Activated effector memory CD4-positive, alpha-beta T cell treated with anti-CD3 and anti-CD28 coated beads, Interleukin-2, amount 50 U/mL, for 16 hours (primary cell): ENCODE measurements at places on chromosomes 16 and 17.

- no peak for DNase-seq
Observed at GRCh38 chr17:12538003-12538402, 127.7 kb upstream of the MYOCD start.

DNA sequence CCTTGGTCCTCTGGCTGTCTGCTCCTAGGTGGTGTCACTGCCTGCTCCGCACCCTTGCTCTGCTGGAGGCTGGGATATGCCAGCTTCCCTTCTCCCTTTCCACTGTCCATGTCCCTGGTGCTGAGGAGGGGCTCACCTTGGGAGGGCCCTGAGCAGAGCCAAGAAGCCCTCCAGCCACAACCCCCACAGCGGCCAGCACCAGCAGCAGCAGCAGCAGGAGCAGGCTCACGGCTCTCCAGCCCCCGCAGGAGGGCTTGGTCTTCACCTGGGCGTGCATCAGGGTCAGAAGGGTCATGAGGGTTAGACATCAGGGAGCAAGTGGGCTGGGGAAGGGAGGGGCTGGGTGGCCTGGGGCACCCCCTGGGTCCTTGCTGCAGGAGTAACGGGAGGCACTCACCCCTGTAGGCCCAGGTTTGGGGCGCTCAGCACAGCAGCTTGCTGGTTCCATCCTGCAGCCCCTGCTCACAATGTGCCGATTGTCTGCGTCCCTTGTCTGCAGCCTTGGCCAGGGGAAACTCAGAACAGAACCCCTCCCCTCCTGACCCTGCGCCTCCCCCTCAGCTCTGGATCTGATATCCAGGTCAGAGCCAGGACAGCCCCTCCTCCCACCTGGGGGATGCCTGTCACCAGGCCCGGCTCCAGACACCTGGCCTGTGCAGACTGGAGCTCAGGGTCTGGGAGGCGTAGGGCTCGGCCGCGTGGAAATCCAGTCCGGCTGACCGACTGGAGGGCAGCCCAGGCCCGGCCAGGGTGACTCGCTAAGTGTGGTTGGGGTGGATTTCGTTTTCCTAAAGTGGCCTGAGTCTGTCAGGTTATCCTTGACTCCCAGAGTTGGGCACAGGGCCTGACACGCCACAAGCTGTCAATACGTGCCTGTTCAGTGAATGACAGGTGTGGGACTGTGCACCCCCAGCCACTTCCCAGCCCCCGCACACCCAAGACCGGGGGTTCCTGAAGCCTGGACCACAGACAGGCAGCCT lies at the start of gene BRICD5:
Gene BRICD5 (minus strand): TSS at position 478 of the 980 bp plus-strand sequence. CDS start 30 bp downstream, at position 448.
- DNase-seq, result no peak

- no peak for DNase-seq
Observed at GRCh38 chr16:314351-314750, 31.4 kb downstream of the PDIA2 start.

- DNase-seq, result no peak
Observed at GRCh38 chr17:81508639-81509206, 3.9 kb downstream of the ACTG1 start.

DNA sequence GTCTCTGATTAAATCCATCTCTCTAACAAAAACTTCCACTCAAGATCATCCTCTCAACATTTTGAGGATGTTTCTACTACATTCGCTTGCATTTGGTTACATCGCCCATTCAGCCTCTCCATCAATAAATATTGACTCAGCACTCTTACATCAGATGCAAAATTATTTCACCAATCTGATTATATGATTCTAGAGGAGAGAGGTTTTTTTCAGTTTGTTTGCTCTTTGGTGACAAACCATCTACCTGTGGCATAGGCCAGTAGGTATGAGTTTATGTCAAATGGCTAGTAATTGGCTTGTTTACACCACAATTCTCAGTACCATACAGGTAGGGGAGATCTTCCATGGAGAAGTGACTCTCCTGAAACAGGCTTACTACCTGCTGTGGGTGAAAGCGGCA lies 52.3 kb downstream of the TOX3 start:
- DNase-seq, result no peak

DNA sequence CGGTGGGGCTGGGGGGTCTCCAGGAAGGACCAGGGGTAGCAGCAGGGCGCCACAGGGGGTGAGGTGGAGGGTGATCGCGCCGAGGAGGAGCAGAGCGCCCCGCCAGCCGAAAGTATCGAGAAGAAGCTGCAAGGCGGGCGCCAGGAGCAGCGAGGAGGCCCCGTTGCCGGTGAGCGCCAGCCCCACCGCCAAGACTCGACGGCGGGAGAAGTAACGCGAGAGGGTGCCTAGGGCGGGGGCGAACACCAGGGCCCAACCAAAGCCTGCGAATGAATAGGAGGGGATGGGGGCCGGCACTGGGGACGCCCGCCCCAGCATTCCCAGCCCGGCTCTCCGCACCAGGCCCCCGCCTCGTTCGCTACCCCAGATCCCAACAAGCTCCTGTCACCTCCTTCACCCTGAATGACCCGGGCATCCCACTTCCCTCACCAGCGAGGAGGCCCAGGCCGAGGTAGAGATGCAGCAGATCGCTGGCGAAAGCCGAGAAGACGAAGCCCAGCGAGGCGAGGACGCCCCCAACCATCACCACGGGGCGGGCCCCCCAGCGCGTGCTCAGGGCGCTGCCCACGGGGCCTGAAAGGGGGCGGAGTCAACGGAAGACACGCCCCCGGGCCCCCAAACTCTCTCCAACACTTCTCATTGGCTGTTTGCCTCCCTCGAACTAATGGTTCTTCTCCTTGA lies 1.3 kb downstream of the SLC16A11 start:
- peak; percentile 75 for DNase-seq

- no peak for DNase-seq
Observed at GRCh38 chr17:73650140-73650539, 5.9 kb upstream of the SDK2 start.

DNA sequence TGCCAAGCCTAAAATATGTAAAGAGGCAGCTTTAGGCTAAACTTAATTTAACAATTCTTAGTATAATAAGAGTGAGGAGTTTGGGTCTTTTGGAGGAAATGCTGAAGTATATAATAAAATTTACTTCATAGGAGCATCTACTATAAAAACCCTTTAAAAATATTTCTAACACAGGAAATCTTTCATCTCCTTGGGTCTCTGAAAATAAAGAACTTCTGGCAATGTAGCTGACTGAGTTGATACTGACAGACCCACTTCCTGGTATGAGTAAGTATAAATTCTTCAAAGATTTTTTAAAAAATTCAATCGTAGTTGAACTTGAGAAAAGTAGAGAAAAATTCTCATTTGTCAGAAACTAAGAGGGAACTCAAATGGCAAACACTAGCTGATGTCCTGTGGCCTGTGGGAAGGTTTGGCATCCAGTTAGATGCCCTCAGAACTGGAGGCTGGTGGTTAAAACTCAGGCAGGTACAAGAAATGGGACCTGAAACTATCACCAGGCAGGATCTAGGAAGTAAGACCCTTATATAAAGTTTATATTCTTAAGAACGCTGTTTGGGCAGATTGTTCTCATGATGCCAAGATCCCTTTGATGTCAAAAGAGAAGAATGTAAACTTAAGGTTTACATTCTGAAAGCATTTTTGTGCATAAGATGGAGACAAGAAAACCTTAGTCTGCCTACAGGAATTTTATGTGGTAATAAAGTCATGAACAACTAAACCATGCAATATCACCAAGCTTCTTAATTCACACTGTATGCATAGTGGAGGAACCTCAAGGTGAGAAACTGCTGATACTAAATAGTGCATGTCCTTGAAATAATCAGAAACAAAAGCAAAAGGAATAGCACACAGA lies 6.2 kb downstream of the KRTAP4-6 start:
- DNase-seq, result no peak

DNA sequence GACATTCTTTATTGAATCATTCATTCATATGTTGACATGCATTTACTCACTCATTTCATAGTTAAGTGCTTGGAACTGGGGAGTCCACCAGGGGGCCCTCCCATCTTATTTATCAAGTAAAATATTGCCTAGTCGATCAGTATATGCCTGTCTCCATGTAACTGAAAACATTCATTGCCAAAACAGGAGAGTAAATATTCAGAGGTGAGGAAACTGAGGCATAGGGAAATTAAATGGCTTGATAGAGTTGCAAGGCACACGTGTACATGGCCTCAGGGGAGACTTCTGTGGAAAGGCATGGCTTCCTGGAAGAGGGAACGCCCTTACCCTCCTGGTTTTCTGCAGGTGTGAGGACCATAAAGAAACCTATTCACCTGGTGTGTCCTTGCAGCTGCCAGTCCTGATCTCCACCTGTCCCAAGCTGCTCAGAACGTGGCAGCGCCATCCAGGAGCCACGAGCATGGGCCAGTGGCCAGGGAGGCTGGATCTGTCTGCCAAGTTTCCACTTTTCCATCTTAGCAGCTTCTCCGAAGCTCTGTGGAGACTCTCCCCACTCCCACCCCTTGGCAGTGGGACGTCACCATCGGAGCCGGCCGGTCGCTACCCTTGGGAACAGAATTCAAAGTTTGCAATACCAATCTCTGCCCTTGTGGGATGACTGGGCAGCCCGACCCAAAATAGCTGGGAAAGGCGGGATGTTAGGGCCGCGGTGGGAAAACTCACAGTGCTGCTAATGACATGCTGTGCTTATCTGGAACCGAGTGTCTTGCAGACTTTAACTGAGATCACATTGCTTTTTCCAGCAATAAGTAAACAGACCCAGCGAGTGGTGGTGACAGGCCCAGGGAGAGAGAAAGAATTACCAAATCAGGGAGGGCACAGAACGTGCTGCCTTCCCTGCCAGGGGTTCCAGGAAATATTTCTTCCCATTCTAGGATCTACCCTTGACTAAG lies 4.1 kb upstream of the C1QTNF1 start:
- DNase-seq, result peak; percentile 79

DNA sequence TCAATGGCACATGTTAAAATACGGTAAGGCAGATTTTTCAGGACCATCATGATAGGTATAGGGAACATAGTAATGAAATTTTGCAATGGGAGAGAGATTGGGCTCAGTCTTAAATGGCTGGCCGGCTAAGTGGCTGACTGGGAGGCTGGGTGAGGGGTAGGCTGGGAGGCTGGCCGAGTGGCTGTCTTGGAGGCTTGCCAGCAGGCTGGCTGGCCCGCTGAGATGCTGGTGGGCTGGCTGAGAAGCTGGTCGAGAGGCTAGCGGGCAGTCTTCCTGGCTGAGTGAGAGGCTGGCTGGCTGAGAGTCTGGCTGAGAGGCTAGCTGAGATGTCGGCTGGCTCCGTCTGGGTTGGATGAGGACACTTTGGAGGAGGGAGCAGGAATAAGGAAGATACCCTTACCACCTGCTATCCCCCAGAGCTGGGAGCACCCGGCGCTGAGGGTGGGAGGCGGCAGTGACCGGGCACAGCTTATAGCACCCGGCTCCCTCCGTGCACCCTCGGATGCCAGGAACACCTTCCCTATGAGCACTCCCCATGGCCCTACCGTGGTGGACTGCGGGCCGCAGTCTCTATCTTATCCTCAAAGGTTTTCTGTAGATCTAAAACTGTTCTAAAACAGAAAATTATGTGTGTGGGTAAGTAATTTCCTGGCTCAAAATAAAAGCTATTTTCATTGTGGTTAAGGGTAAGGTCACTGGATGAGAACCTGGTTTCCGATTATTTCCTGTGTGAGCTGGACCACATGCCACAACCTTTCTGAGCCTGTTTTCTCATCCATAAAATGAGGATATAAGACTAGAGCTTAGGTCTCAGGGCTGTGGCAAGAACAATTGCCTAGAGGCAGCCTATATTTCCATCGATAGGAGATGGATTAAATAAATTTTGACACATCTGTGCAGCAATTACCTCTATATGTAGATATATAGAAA lies 34.5 kb upstream of the TMC5 start:
- no peak for DNase-seq

- DNase-seq, result no peak
Observed at GRCh38 chr16:86343027-86343795, 167.1 kb upstream of the FOXF1 start.

DNA sequence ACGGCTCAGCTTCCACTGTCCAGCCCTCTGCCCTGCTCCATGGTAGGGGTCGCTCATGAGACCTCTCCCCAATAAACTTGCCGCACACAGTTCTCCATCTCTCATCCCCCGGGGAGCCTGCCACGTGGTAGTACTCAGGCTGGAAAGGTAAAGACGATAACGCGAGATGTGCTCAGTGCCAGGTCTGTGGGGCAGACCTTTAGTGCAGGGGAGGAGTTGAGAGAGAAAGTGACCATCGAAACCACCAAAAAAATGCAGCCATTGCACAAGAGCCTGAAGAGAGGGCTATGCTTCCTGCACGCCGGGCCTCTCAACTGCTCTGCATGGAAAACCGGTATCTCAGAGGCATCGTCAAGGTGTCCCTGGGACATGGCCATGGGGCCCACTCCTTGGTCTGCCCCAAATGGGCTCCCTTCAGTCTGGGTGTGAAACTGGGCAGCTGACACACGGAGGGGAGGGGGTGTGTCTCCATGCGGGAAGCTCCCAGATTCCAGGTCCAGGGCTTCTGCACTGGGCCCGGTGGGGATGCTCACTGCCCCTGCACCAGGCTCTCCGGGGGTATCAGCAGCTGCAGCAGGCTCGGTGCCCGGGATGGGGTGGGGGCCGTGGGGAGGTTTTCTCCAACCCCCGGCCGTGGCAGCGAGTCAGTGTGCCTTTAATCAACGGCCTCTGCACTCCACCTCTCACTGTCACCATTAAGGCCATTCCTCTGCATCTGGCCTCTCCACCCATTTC lies 4.7 kb upstream of the AANAT start:
- no peak for DNase-seq

DNA sequence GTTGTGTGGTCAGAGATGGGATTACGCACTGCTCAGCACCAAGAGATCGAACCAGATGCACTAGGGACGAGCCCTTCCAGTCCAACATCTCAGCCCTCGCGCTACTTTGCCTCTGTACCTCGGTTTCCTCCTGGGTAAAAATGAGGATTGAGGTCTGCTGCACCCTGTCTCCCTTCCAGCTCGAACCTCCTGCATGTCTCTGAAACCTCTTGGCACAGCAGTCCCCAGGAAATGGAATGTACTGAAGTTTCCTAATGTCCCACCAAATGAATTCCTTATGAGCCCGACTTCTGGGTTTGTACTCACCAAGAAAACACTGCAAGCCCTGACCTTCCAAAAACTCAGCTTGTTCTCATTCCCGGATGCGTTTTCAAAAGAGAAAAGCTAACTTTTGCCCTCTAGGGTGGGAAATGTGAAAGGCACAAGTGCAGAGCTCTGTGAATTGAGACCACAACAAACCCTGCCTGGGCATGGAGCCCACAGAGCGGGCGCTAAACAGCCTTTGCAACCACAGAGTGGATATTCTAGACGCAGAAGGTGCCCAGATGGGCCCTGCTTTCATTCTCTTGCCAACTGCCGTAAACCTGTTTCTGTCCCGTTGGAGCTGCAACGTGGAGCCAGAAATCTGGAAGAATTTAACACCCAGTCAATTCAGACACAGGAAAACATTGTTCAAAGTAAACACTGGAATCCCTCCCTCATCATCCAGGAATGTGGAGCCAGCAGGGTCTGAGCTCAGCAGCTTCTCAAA lies 10.3 kb downstream of the CDRT4 start:
- DNase-seq, result no peak
